ENCODE measurements at places on chromosomes 16 and 17.

GRCh38 chr16:9053006-9053601, 38.3 kb upstream of the HAPSTR1 start:
- DNase-seq = peak; percentile 97
- no peaks in the 10 kb centered on the region for H3K36me3 ChIP-seq
- H3K4me1 ChIP-seq = no peaks in the 10 kb centered on the region
- no peak overlapping the region for H3K27ac ChIP-seq
- H3K27me3 ChIP-seq = no peaks in the 10 kb centered on the region

DNA sequence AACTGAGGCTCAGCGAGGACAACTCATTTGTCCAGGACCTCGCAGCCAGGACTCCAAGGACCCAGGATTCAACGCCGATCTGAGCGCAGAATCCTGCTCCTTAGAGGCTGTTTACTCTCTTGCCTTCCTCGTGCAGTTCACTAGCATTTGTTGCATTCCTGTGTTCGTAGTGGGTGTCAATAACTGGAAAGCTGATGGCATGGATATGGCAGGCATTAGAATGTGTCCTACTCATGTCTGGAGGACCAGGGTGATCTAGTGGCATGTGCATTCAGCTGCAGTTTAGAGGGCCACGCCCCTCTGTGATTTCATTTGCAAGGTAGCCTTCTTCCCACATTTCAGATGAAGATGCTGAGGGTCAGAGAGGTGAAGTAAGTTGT, 510 bp downstream of the CRISPLD2 start:
- no peaks in the 10 kb centered on the region for H3K36me3 ChIP-seq
- DNase-seq = no peak
- H3K27ac ChIP-seq = no peak overlapping the region
- peaks cover 56% of the 10 kb centered on the region for H3K27me3 ChIP-seq
- H3K4me3 ChIP-seq = peak overlapping the region; percentile 83

DNA sequence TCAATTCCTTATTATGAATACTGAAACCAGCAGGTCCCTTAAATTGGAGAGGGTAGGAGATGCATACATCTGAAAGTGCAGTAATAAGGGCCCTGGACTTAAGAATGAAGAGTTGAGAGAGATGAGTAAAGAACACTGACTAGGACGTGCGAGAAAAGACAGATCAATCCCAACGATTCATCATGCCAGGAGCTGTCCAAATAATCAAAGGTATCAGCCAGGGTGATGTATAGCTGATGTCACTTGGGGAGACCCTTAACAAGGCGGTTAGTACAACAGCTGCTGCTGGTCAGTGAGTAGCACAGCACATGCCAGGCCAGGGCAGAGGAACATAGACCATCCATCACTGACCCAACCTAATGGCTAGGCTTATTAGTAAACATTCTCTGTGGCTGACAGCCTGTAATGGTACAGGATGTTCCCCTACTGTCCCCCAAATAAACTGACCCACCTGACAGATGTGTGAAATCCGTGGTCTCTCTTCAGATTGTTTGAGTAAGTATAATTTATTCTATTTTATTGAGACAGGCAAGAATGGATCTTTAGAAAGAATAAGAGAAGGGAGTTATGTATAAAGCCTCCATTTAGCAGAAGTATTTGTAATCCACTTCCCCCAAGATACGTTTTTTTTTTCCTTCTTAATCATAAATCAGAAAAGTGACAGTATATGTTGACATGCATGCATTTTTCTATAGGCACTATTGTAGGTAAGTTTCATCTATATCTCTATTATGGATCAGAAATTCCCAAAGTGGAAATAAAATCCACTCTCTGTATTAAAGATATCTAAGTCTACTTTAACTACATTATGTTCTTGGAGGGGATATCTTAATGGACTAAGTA, 118.4 kb downstream of the SNX11 start:
- H3K27ac ChIP-seq = no peak overlapping the region
- H3K4me3 ChIP-seq = no peak overlapping the region
- DNase-seq = no peak
- no peaks in the 10 kb centered on the region for H3K36me3 ChIP-seq

- peak; percentile 92 for DNase-seq
- peaks cover 88% of the 10 kb centered on the region for H3K27me3 ChIP-seq
- no peaks in the 10 kb centered on the region for H3K36me3 ChIP-seq
- no peak overlapping the region for H3K27ac ChIP-seq
These were observed 257.6 kb upstream of the SDK2 start for GRCh38 chr17:73901661-73902415.

DNA sequence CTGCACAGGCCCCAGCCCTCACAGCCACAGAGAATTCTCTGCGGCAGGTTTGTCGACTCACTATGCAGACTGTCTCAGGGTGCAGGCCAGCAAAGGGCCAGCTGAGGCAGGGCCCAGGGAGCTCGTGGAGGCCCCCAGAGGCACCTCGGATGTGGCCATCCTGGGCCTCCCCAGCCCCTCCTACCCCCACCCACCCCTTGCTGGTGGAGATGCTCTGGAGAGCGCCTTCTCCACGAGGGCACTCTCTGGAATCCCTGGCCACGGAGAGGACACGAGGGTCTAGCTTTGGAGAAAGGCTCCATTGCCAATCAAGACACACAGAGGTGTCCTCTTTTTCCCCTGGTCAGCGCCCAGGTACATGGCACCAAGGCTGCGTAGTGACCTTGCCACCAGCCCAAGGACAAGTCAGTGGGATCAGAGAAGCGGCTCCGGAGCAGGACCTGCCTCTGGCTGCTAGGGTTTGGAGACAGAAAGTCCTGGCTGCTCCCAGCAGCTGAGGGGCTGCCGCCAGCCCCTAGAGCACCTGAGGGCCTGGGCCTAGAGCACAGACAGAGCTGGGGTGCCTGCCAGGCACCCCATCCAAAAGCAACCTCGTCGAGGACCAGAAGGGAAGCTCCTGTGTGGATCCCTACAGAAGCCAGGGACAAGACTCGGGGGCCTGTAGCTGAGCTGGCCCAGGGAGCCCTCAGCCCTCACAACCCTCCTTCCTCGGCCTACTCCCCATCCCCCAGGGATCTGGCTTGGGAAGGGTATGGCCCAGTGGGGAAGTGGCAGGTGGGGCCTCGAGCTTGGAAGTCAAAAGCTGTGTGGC, 18.7 kb downstream of the ARL2BP start:
- H3K27ac ChIP-seq = no peak overlapping the region
- no peaks in the 10 kb centered on the region for H3K36me3 ChIP-seq
- peaks cover 13% of the 10 kb centered on the region for H3K4me1 ChIP-seq
- DNase-seq = peak; percentile 38
- no peaks in the 10 kb centered on the region for H3K27me3 ChIP-seq

DNA sequence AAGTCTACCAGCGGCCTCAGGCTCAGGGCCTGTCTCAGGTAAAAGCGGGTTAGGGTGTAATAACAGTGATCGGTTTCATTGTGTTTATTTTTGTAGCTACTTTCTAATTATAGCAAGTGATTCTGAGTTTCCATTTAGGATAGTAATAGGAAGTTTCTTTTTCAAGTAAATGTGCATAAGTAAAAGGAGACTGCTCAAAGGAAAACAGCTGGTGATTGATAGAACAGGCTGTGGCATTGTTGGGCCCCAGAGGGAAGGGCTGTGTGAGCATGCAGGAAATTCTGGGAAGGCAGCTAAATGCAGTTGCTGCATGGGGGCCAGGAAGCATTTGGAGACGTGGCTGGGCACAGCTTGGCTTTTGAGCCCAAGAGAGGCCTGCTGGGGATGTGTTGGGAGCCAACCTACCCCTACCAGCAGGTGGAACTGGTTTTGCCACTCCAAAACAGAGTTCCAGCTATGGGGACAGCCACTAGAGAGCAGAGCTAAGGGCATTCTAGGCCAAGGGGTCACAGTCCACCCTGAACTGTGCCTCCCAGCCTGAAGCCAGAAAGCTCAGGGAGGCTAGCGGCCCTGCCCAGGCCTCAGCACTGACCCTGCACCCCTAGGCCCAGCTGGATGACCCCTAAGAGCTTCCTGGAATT, 12.6 kb downstream of the SNX20 start:
- H3K4me3 ChIP-seq = no peak overlapping the region
- no peaks in the 10 kb centered on the region for H3K36me3 ChIP-seq
- H3K4me1 ChIP-seq = no peaks in the 10 kb centered on the region
- peak overlapping the region; percentile 76 for H3K27ac ChIP-seq
- H3K27me3 ChIP-seq = no peaks in the 10 kb centered on the region
- DNase-seq = no peak

GRCh38 chr16:46747777-46748651, at the start of gene MYLK3:
Gene MYLK3 (minus strand): TSS chr16:46748344. CDS start chr16:46748193, 151 bp downstream.
- peak within 1 kb of the TSS; percentile 52 for H3K27ac ChIP-seq
- H3K27me3 ChIP-seq = no peaks in the 10 kb centered on the region
- H3K4me1 ChIP-seq = peaks cover 19% of the 10 kb centered on the region
- no peaks in the 10 kb centered on the region for H3K36me3 ChIP-seq
- H3K4me3 ChIP-seq = no peak within 1 kb of the TSS

All from endodermal cell (in vitro differentiated cells).